ENCODE measurements at places on chromosomes 7 and 10. TPM values are rescaled to one million over a fixed set of nuclear protein-coding genes. Genes with fewer than 3 reads are reported as not detected.

- no peak for DNase-seq
- no peaks in the 10 kb centered on the region for H3K27me3 ChIP-seq
- no peaks in the 10 kb centered on the region for H3K36me3 ChIP-seq
- no peak overlapping the region for H3K27ac ChIP-seq
- H3K4me3 ChIP-seq, result no peak overlapping the region
These were observed 295.2 kb downstream of the GATA3 start for GRCh38 chr10:8349610-8350249.

FBXO24 gene
- 2.2 TPM for total RNA-seq

CRPPA gene
- 0.87 TPM for total RNA-seq

DNA sequence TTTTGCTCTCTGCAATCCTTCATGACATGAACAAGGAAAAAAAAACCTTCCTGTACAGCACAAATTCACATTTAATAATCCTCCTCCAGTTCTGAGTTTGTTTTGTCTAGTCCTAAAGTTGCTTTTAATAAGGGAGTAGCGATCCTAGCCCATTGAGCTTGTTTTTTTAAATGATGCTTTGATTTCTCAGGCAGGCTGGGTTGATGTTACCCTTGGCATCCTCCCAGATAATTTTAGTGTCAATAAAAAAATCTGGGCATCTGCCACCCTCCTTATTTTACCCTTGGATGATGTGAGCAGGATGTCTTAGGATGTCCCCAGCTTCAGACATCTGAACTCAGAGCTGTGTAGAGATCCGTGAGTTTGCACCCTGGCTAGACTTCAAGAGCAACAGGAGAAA is 33.9 kb upstream of the PROSER2 start:
- no peaks in the 10 kb centered on the region for H3K36me3 ChIP-seq
- H3K27ac ChIP-seq, result no peak overlapping the region
- no peaks in the 10 kb centered on the region for H3K4me1 ChIP-seq
- peaks cover 3% of the 10 kb centered on the region for H3K27me3 ChIP-seq
- no peak for DNase-seq

DNA sequence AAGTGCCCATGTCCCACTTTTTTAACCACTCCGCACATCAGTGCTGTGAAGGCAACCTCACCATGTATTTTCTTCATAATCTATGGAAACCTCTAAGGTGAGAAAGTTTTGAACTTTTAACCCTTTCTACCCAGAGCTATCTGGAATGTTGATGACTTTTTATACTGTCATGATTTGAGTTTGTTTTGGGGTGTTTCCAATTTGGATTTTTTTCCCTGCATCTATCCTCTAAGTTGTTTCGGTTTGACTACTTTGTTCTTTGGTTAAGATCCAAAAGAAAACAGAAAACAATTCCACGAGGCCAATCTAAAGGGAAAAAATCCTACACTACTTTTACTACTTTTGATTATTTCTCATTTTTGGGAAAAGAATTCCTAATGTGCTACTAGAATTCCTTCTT is 279.7 kb downstream of the USP6NL start:
- no peaks in the 10 kb centered on the region for H3K27me3 ChIP-seq
- H3K4me1 ChIP-seq, result peaks cover 23% of the 10 kb centered on the region
- DNase-seq, result no peak
- H3K4me3 ChIP-seq, result no peak overlapping the region
- H3K36me3 ChIP-seq, result peaks cover 63% of the 10 kb centered on the region

DNA sequence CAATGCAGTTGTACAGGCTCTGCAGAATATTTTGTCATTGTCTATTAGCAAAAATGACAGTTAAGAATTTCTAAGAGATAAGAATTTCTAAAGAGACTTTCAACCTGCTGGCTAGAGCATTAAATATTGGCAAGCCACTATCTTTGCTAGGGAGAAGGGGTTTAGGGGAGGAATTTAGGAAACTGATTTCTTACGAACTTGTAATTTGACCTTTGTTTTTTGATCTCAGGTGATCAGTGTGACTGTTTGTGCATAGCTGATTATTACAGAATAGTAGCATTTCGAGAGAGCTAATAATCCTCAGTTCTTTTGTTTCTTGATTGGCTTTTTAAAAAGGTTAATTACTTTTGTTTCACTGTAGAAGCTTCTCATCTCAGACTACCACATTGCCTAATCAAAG is 68.1 kb downstream of the ST7 start:
- no peaks in the 10 kb centered on the region for H3K36me3 ChIP-seq
- no peak overlapping the region for H3K4me3 ChIP-seq
- H3K27ac ChIP-seq, result no peak overlapping the region
- DNase-seq, result no peak

TCERG1L gene
- not detected for total RNA-seq

Data from B cell (primary cell).